HFF-Myc (cell line): ENCODE measurements at places on chromosomes 2 and 18.

GRCh38 chr2:134846213-134846612, 7.8 kb downstream of the ACMSD start:
- no peak for DNase-seq

DNA sequence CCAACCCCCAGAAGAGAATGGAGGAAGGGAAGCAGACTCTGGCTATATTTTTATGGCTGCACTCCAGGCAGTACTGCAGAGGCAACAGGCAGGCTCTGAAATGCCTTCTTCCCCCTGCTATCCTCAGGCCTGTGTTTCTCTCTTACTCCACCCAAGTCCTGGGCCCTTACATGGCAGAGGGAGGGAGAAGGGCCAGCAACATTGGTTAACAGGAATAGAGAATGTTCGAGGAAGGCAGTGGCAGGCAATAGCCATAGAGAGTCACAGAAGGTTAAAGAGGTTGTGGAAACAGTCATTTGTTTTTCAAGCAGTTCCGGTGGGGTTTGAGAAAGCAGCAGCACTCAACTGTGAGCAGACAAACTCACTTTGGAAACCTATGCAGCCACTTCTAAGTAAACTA, 15.1 kb upstream of the DARS1 start:
- DNase-seq: no peak

GRCh38 chr2:216057688-216058193, 23.9 kb downstream of the PECR start:
- no peak for DNase-seq

DNA sequence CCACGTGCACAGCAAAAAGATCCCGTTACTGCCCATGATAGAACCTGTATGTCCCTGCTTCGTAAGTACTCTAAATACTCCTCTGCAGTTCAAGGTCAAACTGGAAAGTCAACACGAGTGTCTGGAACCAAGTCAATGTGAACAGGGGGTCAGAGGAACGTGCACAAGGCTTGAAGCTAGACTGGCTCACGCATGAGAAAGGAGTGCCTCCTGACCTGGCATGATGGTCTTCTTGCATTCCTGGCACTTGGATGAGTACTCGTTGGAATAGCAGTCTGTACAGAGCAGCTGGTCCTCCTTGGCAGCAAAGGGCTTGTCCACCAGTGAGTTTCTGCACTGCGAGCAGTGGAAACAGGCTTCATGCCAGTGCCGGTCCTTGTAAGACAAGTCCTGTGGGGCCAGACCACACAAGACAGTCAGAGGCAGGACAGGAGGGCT, 25.5 kb downstream of the FHL2 start:
- DNase-seq: no peak

DNA sequence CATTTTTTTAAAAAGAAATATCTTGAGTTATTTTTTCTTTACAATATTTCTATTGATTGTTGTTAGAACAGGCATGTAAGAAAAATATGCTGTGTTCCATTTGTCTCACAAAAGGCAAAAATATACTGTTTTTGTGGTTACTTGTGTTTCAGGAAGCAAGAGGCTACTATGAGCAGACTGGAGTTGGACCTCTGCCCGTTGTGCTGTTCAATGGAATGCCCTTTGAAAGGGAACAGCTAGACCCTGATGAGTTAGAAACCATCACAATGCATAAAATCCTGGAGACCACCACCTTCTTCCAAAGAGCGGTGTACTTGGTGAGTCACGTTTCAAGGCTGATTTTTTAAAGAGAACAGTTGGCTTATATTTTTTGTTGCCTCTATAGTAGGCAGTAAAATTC, 54.7 kb downstream of the UGGT1 start:
- no peak for DNase-seq

DNA sequence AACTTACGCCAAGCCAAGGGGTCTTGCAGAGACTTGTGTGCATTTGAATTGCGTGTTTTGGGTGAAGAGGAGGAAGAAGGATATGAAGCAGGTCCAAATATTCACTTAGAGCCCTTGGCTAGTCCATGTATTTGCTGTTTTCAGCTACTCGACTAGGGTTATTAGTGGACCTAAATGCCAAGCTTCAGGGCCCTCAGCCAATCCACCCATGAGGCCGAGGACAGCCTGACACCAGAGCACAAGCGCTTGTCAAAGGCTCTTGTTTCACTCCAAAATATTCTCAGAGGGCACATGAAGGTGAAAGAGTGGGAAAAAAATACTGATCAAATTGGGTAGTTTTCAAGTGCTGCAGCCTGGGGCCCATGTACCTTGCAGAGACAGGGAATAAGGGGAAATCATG, 174.8 kb upstream of the ACAA2 start:
- DNase-seq: no peak

GRCh38 chr2:52429171-52429570, 1338.4 kb upstream of the CHAC2 start:
- DNase-seq: no peak

- no peak for DNase-seq
Observed at GRCh38 chr18:79754022-79754761, 43.5 kb upstream of the KCNG2 start.

GRCh38 chr2:199861132-199861774, 10.3 kb upstream of the FTCDNL1 start:
- DNase-seq: no peak

DNA sequence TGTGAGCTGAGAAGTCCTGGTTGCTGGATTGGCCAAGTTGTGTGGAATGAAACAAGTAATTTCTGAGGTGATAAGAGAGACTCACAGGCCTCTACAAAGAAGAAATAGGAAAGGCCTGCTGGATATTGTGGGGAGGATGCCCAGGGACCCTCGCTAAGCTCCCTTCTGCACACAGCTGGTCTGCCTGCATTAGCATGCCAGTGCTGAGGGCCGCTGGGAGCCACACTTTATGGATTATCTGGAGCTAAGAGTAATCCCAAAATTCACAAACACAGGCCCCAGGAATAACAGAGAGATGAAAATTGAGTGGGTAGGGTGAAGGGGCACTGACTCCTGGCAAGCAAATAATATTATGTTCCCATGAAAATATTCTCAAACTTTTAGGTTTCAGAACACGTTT, 114.9 kb upstream of the SIX3 start:
- no peak for DNase-seq

GRCh38 chr2:63056107-63057050, 5.7 kb downstream of the OTX1 start:
- DNase-seq: no peak

DNA sequence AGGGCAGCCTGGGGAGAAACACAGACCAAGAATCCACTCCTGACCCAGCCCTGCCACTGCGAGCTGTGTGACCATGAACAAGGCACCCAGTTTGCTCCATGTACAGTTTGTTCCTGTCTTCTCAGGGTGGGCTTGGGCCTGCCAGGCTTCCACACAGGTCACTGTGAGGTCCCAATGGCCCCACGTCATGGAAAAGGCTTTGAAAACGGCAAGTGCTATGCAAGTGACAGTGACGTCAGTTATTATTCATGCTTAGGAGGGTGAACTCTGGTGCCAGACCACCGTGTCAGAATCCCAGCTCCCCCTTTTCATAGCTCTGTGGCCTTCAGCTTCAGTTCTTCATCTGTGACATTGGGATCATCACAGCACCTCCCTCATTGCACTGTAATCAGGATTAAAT, 87.1 kb downstream of the TNS1 start:
- no peak for DNase-seq

DNA sequence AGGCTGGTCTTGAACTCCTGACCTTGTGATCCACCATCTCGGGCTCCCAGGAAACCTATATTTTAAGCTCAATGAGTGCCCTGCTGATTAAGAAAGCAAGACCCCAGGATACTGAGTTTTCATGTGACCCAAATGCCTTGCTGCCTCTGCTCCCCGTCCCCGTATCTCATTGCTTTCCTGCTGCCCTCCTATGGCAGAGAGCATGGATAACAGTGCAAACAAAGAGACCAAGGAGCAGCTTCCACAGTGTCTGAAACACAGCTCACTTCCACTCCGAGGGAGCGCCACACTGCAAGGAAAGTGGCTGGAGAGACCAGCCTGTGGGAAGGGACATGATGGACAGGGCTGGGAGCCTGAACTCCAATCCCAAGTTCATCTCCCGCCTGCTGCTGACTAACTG, 246.8 kb downstream of the TMEM182 start:
- DNase-seq: no peak

DNA sequence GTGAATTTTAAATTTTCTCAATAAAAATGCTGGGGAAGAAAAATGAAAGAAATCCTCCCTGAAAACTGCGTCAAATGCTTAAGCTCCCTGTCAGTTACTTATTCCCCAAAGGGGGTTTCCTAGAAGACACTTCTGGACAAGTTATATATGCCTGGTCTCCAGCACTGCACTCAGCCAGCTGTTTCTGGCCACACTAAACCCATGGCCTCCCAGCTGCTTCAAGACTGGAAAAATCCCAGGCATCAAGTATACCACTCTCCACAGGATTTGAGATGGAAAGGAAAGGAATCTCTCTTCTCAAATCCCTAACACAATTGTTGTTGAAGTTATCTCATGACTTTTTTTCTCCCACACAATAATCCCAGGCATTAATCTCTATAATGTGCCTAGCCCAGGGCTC, 245.7 kb downstream of the NBAS start:
- DNase-seq: no peak

DNA sequence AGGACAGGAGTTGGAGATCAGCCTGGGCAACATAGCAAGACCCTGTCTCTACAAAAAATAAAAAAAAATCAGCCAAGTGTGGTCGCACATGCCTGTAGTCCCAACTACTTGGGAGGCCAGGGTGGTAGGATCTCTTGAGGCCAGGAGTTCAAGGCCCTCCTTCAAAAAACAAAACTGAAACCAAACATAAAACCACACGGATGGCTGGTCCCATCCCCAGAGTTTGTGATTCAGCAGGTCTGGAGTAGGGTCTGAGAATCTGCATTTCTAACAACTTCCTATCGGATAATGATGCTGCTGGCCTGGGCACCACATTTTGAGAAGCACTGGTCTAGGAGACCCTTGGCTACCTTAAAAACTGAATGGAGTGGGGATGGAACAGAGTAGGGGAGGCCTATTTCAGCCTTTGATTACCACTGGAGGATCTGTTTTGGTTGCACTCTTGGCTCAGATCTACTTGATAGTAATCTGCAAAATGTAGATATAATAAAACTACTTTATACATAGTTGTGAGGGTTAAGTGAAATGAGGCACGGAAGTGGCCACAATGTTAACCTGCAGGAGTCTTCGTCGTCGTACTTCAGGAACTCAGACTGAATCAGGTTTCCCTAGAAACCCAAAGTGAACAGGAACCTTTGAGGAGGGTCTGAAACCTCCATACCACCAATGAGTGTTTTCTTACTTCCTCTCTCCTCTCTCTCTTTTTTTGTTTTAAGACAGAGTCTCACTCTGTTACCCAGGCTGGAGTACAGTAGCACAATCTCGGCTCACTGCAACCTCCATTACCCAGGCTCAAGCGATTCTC, 25.5 kb upstream of the NFE2L2 start:
- no peak for DNase-seq

DNA sequence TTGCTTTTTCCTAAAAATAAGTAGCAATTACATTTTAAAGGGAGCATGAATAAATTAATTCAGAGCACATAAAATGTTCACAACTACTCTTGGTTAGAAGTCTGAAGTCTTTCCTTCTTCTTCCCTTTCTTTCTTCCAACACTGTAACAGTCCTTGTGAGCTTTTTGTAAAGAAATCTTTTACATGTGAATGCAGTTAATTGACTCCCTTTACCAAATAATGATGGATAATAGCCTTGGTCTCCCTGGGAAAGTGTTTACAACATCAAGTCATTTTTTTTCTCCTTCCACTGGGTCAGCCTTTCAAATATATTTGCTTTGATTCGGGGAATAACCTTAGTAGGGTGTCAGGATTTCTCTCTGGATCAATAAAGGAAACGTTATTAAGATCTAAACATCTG, 39.1 kb downstream of the CALCRL start:
- DNase-seq: no peak

DNA sequence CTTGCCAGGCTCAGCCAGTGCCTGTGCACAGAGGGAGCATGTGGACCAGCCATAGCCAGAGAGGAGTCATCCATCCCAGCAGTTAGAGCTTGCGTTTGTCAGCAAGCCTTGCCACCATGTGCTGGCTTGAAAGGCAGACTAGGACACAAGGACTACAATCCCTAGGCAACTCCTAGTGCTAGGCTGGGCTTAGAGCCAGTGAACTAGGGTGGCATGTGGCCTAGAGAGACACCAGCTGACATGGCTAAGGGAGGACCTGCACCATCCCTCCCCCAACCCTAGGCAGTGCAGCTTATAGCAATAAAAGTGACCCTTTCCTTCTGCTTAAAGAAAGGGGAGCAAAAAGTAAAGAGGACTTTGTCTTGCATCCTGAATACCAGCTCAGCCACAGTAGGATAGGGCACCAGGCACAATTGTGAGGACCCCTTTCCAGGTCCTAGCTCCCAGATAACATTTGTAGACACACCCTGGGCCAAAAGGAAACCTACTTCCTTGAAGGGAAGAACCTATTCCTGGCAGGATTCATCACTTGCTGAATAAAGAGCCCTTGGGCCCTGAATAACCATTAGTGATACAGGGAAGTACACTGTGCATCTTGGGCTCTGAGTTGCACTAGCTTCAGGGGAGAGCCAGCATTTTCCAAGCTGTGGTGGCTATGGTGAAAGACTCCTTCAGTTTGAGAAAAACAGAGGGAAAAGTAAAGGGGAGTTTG, 38.7 kb upstream of the UXS1 start:
- DNase-seq: no peak

- DNase-seq: no peak
Observed at GRCh38 chr2:165497659-165498317, 28.3 kb downstream of the CSRNP3 start.

DNA sequence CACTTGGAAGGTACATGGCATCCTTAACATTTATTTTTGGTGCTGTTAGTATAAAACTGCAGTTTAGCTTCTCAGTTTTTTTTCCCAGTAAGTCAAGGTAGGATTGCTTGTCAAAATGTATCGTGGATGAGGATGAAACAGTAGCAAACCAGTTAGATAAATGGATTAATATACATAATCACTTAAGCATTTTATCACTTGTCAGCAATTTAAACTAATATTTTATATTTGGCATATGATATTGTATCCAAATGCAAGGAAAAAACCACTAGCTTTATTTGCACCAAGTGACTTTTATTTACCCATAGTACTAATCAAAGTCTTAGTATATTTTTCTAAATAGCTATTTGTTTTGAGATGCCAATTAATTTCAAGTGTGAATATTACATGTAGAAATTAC, 137.7 kb upstream of the XIRP2 start:
- DNase-seq: no peak

DNA sequence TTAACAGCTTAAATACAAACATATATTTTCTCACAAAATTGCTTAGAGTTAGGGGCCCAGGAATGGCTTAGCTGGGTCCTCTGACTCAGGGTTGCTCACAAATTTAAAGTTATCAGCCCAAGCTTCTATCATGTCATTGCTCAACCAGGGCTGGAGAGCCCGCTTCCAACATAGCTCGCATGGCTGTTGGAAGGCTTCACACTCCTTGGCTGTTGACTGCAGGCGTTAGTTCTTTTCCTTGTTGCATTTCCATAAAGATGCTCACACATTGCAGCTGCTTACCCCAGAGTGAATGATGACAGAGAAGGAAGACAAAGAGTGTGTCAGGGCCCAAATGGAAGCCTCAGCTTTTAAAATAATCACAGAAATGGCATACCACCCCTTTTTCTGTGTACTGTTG, 62.9 kb upstream of the TFPI start:
- no peak for DNase-seq

- no peak for DNase-seq
Observed at GRCh38 chr2:161980976-161981375, 93.0 kb downstream of the DPP4 start.

- DNase-seq: no peak
Observed at GRCh38 chr18:59012815-59013705, 126.6 kb upstream of the SEC11C start.
